Stimulated activated CD4-positive, alpha-beta T cell treated with anti-CD3 and anti-CD28 coated beads, TNF-alpha, amount 100 ng/mL, for 1 hour (primary cell): ENCODE measurements at places on chromosomes 6 and 20.

- no peak for DNase-seq
Measured at GRCh38 chr6:132009175-132009574, 58.0 kb upstream of the CCN2 start.

GRCh38 chr6:136719280-136720044, 72.8 kb downstream of the MAP3K5 start:
- DNase-seq: no peak

DNA sequence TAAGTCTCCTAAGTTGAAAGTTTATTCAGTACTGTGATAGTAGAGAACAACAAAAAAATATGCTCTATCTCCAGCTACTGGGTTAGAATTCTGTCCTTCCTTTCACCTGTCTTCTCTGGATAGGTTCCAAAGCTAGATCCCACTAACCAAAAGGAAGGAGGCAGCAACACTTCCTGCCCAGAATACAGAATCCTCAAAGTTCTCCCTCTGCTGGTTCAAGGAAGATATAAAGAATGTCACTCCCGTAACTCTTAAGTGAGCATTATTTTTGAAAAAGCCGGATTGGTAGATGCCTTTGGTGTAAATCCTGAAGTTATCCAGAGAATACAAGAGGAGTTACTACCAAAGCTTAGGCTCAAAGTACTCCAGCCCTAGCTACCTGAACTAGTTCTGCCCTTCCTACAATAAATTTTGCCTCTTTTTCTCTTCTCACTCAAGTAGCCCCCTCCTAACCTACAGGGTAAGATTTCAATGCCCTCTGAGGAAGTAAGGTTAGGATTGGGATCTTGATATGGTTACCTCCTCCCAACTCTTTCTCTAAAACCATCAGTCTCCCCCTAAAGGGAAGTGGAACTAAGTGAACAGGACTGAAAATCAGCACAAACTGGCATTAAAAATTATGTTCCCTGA, 26.0 kb upstream of the CRIP3 start:
- no peak for DNase-seq

DNA sequence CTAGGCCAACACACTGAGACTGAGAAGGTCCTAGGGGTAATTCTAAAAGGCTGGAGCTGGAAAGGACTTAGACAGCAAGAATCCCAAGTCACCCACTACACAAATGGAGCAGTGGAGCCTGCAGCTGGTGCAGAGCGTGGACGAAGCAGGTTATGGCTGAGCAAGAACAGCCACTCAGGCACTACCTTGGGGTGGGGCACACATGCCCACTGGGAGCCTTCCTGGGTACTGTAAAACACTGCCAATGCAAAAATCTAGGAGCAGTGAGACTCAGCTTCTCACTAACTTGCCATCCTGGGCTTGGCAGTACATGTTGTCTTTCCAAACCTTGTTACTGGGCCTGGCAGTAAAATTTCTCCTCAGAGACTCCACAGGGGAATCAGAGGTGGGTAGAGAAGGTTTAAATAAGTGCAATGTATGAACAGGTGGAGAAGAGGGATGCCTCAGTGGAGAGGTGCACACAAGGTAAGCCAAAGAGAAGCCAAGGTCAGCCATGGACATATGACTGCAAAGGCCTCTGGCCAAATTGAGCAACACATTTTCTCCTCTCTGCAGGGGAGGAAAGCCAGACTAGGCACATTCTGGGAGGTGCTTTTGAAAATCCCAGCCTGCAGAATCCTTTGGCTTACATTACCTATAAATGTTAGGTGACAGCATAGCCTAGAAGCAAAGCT, 105.6 kb downstream of the TNFRSF21 start:
- no peak for DNase-seq

GRCh38 chr6:21201187-21201586, 392.4 kb upstream of the SOX4 start:
- no peak for DNase-seq

- DNase-seq: no peak
Measured at GRCh38 chr20:58981628-58982364, 740 bp downstream of the NELFCD start.

DNA sequence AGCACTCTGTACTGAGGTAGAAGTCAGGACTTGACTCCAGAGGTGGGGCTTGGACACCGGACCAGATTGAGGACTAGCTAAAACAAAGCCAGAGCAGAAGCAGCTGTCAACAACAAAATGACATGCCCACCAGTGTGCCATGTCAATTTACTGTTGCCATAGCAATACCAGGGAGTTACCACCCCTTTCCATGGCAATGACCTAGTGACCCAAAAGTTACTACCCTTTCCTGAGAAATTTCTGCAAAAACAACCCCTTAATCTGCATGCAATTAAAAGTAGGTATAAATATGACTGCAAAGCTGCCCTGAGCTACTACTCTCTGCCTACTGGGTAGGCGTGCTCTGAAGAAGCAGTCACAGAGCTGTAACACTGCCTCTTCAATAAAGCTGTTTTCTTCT, 21.0 kb downstream of the MAP3K5 start:
- DNase-seq: no peak

DNA sequence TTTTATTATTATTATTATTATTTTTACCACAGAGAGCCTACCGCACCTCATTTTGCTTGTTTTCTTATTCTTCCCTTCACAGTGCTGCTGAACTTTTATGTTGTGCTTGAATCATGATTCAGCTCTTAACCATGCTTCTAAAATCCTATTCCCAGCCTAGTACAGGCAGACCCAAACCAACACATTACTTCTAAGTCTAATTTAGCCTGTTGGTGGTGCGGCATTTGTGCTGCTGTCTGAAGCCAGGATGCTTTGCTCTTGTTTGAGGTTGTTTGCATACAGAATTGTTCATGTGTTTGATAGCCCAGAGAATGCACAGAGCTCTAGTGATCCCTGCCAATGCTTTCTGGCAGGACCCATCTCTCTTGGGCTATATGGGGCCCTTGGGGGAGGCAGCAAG, 213.5 kb upstream of the KCNG1 start:
- DNase-seq: no peak

DNA sequence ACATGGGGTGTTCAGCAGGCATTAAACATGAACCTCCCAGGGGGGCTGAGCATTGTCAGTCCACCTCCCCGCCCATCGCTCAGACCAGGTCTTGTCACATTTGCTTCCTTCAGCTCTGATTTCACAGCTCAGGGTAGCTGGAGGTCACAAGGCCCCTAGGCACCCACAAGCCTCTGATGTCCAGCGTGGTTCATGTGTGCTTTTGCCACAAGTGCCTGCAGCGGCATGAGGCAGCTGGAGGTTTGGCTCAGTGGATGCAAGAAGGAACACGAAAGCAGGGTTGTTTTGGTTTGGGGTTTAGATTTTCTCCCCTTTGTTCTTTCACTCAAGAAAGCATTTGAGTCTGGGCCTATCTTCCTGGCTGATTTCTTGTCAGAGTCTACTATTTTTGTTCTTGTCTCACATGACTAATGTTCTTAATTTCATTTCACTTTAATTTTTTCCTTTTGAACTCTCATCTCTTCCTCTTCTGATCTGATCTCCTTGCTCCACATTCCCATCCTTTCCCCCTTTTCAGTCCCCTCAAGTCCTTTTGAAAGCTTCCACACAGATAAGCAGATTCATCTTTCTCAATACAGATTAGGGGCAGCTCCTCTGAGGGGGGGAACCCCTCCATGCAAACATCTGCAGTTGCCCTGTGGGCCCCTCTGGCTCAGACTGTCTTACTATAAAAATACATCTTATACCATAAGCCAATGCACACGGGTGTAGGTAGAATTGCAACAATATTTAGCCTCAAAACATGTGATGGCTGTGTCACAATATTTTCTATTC, 68.1 kb upstream of the CEP85L start:
- DNase-seq: no peak

DNA sequence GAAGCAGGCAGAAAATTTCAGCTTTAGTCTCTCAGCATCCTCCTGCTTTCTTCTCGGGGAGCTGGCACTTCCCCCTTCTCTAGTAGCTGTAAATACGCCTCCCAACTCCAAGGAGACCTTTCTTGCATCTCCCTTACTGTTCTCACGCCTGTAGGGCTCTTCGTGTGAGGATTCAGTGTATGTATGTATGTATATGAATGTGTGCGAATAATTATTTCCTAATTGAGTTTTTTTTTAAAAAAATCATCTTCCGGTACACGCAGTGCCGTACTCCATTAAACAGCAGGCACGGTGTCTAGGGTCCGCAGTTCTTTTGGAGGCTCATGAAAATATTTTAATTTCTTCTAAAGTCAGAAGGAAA, 85.4 kb downstream of the HFE start:
- DNase-seq: no peak

GRCh38 chr6:129672341-129672682, 37.7 kb downstream of the ARHGAP18 start:
- no peak for DNase-seq

- no peak for DNase-seq
Measured at GRCh38 chr20:17298171-17298570, 71.3 kb downstream of the PCSK2 start.

DNA sequence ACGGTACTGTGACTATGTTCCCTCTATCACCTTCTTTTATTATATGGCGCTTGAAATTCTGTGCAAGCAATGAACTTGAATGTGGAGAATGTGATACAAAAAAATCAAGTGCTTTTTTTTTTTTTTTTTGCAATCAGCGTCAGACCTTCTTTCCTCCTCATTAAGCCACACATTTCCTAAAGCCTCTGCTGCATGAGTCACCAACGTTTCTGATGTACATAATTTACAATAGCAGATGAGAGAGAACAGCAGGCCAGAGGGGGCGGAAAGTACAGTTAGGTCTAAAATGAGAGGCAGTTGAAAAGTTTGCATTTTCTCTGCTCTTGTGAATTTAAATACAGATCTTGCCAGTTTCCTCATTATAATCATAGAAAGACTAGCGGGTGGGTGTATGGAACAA, 114.6 kb upstream of the RIPOR2 start:
- peak; percentile 22 for DNase-seq

DNA sequence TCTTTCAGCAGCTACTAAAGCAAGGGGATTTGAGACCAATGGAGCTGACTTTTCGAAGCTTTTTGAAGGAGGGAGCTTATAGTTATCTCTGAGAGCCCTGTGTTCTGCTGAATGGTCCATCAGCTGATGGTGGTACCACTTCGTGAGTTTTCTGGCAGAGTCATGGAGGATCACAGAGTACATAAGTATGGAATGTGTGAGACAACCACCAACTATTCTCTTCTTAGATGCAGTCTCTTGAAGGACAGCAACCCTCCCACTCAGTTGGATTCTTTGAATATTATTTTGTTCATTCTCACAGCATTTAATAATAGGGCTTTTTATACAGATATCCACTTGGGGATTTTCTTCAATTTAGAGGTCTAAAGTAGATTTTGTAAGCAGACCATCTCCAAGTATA, 75.3 kb downstream of the ELOVL2 start:
- DNase-seq: no peak

DNA sequence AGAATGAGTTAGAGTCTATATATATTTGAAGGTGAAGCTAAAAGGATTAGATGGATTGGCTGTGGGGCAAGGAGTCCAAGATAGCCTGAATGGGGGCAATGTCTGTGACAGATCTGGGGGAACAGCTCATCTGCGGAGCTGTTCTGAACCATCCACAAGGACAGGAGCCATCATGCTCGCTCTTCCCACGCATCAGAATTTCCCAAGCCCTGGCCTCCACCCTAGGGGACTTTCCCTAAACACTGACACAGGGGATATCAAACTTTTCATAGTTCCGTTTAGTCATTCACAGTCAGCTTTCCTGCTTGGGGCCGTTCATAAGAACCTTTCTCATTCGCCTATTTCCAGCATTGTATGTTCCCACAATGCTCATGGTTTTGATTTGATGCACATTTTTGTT, 37.6 kb upstream of the CCN6 start:
- no peak for DNase-seq

- DNase-seq: no peak
Measured at GRCh38 chr6:3631877-3632276, 119.6 kb downstream of the PXDC1 start.

DNA sequence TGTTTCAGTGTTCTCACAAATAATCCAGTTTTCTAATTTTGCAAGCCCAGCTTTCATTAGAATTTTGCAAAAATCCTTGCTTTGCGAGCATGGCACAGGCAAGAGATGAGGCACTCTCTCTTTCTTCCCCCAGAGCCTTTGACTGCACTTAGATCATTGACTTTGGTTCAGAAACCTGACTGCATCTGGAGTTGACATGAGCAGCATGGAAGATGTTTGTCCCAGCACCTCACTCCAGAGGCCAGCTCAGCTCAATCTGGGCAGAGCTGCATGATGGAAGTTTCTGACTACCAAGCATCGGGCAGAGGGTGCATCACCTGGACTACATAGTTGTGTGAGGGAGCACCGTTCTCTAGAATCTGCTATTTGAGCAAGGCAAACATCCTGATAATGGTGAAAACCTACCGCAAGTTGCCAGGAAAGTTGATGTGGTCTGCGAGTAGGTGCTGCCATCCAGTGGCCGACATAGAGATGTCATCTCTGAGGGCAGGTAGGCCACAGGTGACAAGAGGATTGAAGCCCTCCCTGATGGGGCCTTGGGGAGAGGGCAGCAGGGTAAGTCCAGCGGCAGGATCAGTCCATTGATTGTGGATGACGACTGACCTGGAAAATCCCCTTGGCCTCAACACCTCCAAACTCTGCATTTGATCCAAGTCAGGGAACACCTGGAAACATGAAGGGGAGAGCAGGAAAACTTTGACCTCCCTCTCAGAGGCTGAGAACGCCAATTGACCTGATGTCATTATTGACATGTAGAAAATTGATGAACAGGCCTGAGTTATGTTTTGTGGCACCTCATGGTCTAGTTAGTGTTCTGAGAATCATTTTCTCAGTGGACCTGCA, 3.8 kb upstream of the LPA start:
- no peak for DNase-seq

- DNase-seq: no peak
Measured at GRCh38 chr6:159969204-159969912, 476 bp downstream of the IGF2R start.

DNA sequence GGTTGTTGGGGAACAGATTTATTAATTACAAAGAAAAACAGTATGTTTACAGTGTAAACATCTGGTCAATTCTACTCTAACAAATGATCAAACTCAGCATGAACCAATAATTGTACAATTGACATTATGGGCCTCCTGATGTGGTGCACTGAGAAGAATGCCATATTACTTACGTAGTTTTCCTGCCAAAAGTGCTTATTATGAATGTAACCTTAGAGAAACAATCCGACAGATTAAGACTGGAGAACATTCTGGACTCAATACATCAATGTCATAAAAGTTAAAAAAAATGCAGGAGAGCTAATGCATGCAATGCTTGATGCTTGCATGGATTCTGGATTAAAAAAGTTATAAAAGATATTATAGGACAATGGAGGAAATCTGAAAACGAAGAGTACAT, 69.0 kb downstream of the LYRM4 start:
- no peak for DNase-seq

GRCh38 chr6:53026526-53026925, 31.4 kb upstream of the GSTA4 start:
- no peak for DNase-seq

DNA sequence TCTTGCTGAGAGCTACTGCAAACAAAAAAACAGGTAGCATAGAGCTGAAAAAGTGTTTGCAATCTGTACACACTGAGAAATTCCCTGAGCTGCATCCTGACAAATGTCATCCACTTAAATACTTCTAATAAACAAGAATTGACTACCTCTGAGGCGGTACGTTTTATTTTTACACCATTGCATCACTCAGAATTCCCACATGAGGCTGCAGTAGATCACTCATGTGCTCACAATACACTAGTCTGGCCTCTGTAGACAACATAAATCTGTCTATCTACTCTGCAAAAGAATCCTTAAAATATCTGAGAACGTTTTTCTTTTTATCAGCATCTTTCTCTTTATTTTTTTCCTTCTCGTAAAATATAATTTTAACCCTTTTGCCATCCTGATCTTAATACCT, 661.4 kb downstream of the EPHA7 start:
- no peak for DNase-seq
